AG10803 (cell line): ENCODE measurements at places on chromosomes 12 and 14.

DNA sequence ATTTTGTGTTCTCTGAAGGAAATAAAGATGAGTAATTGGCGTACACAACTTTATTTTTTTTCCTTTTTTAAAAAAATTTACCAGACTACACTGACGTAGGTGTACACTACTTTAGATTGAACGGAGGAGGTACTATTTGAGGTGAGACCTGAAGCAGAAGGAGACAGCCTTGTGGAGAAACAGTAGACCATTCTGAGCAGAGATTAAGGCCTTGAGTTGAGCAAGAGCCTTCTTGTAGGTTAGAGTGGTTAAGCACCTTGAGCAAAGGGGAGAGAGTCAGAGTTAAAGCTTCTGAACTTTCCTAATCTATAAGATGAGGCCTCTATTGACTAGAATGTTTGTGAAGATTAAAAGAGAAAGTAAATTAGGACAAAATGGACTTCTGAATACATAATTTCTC, 2.5 kb downstream of the LEMD3 start:
- DNase-seq = no peak

DNA sequence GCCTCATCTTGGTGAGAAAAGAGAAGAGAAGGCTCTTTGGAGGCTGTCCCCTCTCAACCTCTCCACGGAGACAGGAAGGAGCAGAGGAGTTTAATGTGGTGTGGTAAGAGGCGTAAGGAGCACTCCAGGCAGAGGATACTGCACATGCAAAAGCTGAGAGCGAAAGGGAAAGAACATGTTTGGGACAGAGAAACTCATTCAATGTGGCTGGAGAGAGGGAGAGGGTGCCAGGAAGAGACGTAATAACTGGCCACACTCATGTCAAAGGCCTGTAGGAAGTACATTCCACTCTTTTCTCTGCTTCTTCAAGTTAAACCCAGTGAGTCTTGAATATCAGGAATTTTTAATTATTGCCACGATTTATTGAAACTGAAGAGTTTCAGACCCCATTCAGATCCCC, 12.0 kb downstream of the VDR start:
- peak; percentile 83 for DNase-seq

DNA sequence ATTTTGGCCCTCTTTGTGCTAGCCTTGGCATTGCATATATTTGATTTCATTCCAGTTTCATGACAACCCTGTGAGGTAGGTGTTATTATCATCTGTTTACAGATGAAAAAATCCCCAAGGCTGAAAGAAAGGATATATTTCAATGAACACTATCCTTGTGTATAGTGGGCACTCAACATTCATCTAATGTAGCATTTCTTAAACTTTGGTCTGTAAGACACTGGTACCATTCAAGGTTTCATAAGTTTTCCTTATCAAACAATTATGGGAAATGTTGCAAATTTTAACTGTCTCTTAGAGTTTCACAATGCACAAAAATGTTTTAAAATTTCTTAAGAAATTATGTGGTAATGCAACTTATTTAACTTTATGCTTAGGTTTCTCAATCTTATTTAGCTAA, 44.3 kb downstream of the ATP23 start:
- DNase-seq = no peak

DNA sequence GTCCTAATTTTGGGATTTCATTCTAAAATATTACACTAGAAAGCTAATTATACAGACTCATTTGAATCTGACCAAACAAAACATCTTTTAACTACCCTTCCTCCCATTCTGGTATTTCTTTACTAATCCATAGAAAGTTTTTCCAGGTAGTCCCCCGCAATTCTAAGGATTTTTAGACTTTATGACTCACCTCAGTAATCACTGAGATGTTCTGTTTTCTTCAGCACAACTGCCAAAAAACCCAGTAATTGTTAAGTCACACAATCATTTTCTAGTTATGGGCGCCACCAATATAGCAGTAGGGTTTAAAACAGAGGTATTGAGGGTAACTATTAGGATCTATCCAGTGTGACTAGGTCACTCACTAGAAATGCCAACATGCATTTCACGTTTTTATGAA, 1.6 kb upstream of the ARID4A start:
- DNase-seq = no peak

GRCh38 chr12:49808686-49809380, 19.4 kb downstream of the NCKAP5L start:
- DNase-seq = no peak

DNA sequence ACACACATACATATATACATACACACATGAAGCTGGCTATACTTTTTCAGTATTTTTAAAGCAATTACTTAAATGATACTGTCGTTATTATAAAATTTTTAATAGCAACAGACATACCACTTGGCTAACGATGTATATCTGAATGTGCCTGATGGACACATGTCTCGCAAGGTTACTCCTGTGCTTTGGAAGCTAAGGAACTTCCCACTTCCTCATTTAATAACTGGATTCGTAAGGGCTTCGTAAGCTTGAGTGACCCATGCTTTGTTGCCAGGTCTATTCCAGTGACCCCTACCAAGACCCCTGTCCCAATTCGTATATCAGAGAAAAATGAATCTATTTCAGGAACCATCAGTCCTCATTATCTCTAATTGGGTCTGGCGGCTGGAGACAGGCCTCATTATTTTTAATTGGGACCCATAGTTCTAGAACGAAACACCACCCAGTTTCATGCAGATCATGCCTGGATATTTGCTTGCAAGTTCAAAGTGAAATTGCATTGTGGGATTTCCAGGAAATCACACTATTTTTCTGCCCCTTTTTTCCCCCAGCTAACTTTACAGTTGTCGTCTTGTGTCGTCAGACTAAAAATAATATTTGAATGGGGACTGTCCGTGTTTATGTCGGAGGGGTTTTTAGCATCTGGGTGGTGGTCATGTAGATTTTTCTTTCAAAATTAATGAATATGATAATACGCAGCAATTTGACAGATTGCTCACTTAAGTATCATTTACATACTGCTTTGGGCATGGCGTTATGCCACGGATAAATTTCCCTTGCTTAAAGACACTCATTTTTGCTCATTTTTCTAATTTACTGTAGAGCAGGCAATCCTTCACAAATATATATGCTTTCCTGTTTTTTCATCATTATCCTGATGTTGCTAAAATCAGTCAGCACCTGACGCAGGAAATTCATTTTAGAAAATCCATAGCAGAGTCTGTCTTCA, 17.1 kb upstream of the MYO1H start:
- DNase-seq = no peak

DNA sequence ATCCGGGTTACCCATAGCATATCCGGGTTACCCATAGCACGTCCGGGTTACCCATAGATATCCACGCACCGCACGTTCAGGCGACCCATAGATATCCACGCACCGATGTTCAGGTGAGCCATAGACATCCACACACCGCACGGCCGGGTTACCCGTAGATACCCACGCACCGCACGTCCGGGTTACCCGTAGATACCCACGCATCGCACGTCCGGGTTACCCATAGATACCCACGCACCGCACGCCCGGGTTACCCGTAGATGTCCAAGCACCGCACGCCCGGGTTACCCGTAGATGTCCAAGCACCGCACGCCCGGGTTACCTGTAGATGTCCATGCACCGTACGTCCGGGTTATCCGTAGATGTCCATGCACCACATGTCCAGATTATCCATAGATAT, 60.3 kb upstream of the SYT1 start:
- DNase-seq = no peak

DNA sequence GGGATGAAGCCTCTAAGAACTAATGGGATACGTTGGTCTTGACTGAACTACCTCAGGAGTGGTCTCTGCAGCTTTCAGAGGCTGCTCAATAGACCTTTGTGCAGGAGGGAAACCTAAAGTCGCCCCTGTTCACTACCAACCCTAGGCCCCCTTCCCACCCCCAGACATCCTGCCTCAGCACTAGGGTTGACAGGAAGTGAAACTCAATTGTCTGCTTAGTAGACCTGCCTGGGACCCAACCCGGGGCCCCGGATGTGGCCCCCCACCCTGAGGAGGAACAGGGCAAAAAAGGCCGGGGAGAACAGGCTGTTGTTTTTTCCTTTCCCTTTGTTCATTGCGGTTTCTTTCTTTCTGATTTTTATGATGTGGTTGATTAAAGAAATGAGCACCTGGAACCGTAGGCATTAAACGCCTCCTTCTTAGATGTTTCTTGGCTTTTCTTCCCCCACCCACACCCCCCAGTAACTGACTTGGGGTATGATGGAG, 1.6 kb upstream of the DGKA start:
- DNase-seq = no peak

GRCh38 chr12:47846294-47846996, 26.7 kb upstream of the HDAC7 start:
- DNase-seq = no peak

DNA sequence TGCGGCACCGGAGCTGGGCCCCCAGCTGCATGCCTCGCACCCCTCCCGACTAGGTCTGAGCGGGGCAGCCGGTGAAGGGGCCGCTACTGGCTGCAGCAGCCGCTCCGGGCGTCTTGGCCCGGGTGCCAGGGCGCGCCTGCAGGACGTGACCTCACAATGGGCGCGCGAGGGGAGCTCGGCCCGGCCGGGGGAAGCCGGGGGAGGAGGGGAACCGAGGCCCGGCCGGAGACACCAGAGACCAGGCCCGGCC, 353 bp downstream of the BAG5 start:
- DNase-seq = peak; percentile 45

GRCh38 chr12:18224745-18225144, 36.6 kb upstream of the PIK3C2G start:
- DNase-seq = peak; percentile 48

DNA sequence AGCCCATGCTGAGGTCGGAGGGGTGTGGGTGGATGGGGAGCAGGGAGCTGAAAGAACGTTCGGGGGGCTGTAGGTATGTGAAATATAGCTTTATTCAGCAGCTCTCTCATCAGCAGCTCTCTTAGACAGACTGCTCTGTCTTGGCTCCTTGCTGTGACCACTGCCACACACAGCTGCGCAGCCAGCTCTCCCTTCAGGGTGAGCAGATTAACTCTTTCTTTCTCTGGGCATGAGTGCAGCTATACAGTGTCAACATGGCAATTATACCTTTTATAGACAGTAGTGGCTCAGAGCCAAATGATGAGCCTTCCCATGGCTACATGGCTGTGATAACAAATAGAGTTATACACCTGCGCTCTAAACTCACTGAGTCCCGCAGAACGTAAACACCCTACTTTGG, 137.7 kb upstream of the NEDD1 start:
- no peak for DNase-seq

DNA sequence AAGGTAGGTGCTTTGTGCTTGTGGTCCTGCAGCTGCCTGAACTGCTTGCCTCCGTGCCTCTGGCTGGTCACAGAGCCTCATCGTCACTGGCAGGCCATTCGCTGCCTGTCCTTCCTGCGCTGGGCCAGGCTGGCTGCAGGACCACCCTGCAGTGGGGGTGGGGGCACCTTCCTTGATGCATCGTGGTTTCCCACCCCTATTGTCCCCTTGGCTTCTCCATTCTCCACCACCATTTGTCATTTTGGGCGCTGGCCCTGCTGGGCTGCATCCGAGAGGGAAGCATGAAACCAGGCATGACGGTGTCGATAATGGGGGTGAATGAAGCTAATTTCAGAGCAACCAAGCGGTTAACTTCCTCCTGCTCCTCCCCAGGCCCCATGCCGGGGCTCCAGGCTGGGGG, 127.7 kb downstream of the NRXN3 start:
- no peak for DNase-seq

GRCh38 chr12:9864913-9865675, 4.1 kb downstream of the CLEC2B start:
- DNase-seq = no peak

DNA sequence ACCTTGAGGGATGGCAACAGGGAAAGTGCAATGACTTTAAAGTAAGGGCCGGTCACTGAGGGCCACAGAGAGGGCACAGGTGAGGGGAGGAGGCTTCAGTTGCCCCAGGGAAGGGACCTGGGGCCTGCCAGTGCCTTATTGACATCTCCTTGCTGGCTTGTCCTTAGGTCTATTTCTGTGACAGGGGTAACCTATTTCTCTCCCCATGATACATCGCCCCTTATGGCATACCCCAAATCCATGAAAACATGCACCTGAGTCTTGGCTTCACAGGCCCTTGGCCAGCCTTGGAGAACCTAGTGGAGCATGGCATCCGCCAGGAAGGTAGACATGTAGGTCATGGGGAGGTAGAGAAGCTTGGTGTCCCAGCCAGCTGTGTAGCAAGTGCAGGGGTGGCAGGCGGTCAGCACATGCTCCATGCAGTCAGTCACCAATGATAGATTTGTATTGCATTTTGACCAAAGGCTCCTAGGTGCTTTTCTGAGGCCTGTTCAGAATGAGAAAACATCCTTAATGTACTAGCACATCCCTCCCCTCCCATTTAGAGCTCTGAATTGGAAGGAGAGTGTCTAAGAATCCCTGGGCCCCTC, 23.6 kb upstream of the RDH16 start:
- DNase-seq = no peak

DNA sequence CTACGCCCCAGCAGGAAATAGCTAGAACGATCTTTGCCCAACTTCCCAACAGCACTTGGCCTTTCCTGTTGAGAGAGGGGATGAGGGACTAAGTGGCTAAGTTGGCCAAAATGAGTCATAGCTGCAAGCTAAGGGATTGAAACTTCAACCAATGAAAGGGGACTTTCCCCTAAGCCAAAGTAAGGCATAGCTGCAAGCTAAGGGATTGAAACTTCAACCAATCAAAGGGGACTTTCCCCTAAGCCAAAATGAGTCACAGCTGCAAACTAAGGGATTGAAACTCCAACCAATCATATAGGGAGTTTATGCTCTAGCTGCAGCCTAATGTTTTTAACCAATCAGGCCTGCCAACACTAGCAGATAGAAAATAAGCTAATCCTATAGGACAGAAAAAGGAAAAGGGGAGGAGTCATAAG, 100.5 kb upstream of the SSTR1 start:
- DNase-seq = no peak

GRCh38 chr14:70838076-70838475, 28.8 kb upstream of the MAP3K9 start:
- DNase-seq = no peak

DNA sequence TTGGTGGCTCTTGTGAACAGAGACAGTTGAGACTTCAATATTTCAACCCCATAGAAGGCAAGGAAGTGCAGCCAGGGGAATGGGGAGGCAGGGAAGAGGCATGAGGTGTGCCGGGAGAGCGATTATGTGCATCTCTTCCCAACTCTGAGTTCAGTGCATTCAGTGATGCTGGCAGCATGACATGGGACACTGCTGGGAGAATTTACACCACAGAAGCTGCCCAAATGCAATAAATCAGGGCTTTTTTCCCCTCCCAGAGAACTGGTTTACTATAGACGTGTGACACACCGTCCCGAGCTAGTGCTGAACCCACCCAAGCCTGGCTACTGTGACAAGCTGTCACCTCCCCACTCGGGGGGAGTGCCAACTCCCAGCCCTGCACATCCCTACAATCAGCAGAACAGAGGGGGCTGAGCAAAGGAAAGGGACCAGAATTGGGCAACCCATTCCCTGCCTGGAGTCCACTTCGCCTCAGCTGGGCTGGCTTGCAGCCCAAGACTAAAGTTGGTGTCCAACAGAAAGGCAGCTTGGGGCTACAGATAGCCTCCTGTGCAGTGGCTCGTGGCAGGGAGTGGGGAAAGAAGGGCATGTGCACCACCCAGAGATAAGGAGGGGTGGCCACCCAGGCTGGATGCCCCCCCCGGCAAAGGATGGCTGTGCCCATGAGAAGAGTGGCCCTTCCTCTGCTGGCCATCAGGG, 16.7 kb downstream of the AHSA1 start:
- no peak for DNase-seq

- DNase-seq = no peak
These were observed 65.2 kb upstream of the DIO3 start for GRCh38 chr14:101495827-101496775.

- no peak for DNase-seq
These were observed 118.3 kb downstream of the VRK1 start for GRCh38 chr14:96915478-96915877.

GRCh38 chr12:103583008-103583407, 4.1 kb upstream of the STAB2 start:
- no peak for DNase-seq
